Fibroblast of skin of abdomen (primary cell): ENCODE measurements at places on chromosomes 12 and 14.

DNA sequence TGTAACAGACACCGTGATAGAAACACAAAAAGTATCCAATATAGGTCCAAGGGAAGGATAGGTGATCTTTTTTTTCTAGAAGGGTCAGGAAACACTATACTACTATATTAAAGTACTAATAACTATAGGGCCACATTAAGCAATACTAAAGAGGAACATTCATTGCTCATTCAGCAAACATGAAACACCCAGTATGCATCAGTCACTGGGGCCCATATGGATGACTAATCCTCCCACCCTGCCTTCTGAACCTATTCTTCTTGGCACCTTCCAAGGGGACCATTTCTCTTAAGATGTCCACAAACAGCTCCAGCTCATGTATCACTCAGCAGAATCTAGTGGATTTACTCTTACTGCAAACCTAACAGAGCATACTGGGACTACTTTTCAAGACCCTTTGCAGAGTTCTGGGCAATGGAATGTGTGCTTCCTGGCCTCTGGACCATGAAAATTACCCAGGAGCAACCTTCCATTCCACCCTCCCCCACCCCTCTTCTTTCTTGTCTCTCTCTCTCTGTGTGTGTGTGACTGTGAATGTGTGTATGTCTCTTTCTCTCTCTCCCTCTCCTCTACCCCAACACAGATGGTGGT lies 187.9 kb downstream of the EPS8 start:
- peak; percentile 89 for DNase-seq

- peak; percentile 96 for DNase-seq
These were observed at the start of gene EAPP for GRCh38 chr14:34539407-34540180. Gene EAPP, minus strand, starts transcription at chr14:34539701. Its CDS starts 73 bp downstream, at chr14:34539628.

DNA sequence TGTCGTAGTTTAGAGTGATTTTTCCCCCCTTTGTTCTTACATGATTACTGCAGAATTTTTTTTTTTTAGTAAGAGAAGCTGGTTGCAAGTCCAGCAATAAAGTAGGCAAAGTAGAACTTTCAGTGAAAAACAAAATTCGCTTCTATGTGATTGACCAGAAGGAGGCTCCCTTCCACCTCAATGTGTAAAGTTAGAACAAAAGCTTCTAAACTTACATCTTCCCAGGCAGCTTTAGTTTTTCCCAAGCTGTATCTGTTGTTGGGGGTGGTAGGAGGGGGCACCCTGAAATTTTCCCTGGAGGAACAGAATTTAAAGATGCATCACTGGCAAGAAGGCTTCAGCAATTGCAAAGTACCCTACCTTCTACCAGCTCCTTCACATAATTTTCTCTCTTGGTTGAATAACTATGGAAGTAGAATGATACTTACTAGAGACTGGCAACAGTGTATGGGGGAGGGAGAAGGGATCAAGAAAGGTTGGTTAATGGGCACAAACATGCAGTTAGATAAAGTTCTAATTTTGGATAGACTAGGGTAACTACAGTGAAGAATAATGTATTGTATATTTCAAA lies 87.3 kb upstream of the E2F7 start:
- peak; percentile 62 for DNase-seq

GRCh38 chr14:22800346-22800745 lies 14.9 kb downstream of the SLC7A7 start:
- no peak for DNase-seq

DNA sequence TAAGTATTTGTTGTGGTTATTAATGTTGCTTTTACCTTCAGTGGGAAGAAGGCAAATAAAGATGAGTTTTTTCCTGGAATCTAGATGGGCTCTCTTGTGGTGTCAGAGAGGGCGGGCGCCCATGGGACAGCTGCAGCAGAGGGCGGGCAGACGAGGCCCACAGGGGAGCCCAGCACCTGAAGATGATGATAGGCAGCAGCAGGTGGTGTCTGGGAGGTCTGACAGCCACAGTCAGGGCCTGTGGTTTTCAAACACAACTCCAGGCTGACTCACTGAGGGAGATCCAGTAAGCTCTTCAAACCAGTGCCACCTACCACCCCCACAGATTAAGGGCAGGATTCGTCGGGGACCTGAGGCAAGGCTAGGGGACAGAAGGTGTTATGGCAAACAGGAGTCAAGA lies 42.8 kb downstream of the NKX2-1 start:
- no peak for DNase-seq

DNA sequence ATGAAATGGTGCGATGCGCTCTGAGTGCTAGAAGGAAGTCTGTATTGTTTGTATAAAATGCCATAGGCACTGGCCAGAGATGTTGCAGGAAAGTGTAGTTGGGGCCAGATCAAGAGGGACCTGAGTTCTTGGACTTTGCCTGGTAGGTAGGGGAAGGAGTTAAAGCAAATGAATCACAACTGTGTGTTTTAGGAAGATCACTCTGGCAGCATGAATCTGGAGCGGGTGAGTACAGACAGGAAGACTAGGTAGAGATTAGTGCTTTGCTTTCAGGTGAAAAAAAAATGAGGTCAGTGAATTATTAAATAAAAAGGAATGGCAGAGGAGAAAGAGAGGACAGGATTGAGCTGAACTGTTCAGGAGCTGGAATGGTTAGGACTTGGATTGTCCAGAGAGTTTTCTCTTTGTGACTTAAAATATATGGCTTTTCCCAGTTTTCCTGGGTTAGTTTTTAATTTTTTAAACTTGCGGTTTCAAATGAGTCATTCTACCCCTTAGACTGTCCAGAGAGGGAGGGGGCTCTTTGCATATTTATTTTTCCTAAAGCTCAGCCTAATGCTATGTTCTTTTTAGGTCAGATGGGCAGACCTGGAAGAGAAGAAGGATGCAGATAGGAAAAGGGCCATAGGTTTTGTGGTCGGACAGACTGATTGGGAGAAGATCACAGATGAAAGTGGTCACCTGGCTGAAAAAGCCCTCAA lies 41.1 kb downstream of the PROX2 start:
- DNase-seq: peak; percentile 20

DNA sequence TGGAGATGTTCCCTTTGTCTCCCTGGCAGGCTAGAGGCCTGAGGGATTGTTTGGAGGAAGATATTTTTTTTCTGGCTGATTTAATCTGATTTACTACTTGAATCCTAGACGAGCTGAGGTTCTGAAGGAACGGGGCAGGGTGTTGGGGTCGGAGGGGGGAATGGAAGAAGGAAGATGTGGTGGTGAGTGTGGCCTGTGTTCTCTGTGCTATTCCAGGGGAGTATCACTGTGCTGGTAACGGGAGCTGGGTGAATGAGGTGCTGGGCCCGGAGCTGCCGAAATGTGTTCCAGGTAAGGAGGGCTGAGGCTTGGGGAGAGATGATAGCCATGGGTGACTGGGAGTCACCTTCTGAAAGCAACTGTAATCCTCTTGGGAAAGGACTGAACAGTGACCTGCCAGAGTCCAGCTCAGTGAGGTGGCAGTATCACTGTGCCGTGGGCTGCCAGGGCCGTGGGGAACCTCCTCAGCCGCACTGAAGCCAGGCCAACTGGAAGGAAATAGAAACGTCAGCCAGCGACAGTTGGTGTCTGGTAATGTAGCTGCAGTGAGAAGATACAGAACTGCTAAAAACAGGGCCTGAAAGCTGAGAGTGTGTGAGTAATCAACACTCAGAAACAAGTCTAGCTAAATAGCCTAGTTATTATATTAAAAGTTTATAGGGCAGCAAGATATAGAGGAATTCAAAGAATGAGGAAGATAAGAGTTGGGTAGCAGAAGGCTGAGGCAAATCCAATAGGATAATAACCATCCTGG lies 7.9 kb downstream of the C1S start:
- no peak for DNase-seq

- DNase-seq: no peak
These were observed 104.0 kb upstream of the PTPRB start for GRCh38 chr12:70741256-70741655.

GRCh38 chr14:89422181-89422951 lies 5.3 kb upstream of the FOXN3 start:
- no peak for DNase-seq

DNA sequence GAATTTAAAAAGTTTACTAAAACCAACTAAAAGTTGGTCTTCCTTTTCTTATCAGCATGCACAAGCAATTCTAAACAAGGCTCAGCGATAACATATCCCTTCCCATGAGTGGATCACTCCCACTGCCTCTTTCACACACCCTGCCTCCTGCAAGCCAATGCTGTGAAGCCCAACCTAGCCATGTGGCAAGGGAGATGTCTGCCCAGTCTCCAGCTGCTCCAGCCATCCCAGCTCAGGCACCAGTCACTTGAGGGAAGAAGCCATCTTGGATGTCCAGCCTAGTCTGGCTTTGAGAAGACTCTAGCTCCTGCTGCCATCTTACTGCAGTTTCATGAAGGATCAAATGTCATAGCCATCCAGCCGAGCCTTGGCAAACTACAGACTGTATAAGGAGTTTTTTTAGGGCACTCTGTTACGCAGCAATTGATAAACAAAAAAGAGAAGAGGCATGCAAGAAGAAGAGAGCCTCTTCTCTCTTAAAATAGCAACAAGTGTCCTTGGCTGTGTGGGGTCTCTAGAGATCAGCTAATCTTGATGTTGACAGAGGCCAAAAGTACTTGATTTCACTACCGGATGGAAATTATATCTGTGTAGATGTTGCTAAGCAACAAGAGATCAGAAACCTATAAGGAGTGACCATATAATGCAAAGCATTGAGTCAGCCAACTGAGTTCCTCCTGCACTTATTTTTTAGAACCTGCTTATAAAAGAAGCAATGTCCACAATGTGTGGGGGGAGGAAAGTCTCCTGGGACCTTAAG lies 108.9 kb downstream of the PTCSC3 start:
- DNase-seq: no peak

DNA sequence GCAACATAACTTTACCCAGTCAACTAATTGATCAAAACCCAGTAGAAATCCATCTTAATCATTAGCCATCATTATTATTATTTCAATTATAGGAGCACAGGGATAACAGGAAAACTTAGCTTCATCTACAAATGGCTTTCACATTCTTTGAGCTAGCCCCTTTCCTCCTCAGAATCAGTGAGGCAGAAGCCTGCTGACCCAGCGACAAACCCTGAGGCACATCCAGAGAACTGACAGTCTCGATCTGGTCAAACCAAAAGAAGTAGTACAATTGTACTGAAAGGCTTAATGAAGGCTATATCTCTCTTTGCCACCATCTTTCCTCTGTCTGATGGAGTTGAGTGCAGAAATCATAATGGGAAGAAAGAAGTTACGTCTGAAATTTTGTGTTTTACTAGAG lies 109.8 kb upstream of the ARID2 start:
- DNase-seq: no peak

GRCh38 chr12:103566398-103566797 lies 20.7 kb upstream of the STAB2 start:
- no peak for DNase-seq

DNA sequence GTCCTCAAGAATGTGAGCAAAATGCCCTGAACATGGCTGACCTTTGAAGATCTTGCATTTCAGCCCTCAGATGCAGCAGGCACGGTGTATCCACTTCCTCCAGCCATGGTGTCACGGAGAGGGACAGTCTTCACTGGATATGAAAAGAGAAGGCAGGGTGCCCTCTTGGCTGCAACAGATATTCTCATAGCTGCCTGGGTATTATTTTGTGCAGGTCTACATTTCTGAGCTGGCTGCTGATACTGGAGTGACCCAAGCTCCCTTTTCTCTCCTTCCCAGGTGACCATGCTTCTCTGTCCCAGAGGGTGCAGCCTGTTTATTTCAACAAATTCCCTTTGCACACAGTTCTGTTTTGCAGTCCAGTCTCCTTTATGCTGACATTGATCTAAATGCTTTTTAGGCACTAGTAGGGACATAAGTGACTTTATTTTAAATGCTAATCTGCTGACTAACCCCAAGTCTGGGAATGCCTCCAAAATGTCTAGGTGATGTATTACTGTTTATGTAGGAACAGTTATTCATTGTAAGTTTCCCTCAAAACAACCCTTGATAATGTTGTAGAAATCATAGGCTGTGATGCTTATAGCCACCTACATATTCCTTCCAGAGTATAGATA lies 17.4 kb upstream of the PYGL start:
- peak; percentile 93 for DNase-seq

DNA sequence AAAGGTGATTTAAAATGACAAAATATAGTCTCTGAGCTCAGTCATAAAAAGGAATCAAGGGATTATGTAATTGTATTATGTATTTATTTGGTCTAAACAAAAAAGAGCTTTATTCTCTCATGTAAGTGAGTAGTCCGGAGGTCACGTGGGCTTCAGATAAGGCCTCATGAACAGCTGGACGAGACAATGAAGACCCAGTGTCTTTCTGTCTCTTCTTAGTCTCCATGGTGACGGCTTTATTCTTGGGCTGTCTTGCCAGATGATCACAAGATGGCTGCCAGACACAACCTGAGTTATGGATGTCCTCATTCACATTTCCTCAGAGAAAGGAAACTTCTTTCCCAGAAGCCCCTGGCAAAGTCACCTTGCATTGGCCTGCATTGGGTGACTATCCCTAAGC lies 98.6 kb downstream of the ARF6 start:
- no peak for DNase-seq

GRCh38 chr12:71392521-71393145 lies 47.0 kb upstream of the LGR5 start:
- DNase-seq: peak; percentile 70
